Cerebellar nuclear complex (tissue), 1 donor: ENCODE measurements at places on chromosomes 16 and 17.

DNA sequence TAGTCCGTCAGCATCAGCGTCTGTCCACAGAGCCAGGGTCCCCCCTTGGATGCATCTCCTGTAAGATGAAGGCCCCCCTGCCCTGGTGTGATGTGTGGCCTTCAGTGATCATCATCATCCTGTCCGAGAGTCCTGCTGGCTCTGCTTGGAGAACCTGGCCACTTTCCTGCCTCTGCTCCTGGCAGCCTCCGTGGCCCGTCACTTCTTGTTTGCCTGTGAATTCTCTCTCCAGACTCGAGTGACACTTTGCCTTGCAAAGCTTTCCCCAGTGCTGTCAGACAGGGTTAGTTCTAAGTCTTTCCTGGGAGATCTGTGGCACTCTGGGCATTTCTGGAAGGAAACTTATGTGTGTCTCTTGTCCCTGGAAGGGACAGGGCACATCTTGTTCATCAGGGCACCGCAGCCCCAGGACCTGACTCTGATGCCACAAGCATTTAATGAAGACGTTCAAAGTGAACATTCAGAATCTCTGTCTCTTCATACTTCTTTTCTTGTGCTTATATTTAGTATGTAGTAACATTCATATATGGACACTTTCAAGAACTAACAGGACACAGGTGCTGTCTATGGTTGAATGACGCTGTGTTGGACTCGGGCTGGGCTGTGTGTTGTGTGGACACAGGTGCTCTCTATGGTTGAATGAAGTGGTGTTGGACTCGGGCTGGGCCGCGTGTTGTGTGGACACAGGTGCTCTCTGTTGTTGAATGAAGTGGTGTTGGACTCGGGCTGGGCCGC, 68.5 kb downstream of the RPTOR start:
- no peak for DNase-seq

GRCh38 chr16:11679250-11679649, 11.0 kb downstream of the SNN start:
- DNase-seq, result peak; percentile 45

DNA sequence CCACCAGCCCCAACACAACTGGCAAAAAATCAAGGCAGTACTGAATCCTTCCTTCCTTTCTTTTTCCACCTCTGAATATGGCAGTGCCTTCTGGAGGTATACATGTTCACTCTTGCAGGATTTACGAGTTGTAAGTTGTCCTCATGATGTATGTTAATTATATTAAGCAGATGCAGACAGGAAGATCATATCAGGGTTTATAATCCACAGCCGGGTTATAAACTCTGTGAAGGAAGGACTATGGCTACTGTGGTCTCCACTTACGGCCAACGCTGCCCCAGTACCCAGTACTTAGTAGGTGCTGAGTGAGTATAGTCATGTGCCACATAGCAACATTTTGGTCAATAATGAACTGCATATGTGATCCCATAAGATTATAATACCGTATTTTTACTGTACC, 19.6 kb upstream of the IRX5 start:
- DNase-seq, result no peak

GRCh38 chr17:81272616-81273015, 22.5 kb downstream of the SLC38A10 start:
- no peak for DNase-seq

- no peak for DNase-seq
These were observed 74.9 kb upstream of the BCAR1 start for GRCh38 chr16:75326333-75326732.

- DNase-seq, result no peak
These were observed 25.7 kb downstream of the MAP3K3 start for GRCh38 chr17:63647936-63648335.

DNA sequence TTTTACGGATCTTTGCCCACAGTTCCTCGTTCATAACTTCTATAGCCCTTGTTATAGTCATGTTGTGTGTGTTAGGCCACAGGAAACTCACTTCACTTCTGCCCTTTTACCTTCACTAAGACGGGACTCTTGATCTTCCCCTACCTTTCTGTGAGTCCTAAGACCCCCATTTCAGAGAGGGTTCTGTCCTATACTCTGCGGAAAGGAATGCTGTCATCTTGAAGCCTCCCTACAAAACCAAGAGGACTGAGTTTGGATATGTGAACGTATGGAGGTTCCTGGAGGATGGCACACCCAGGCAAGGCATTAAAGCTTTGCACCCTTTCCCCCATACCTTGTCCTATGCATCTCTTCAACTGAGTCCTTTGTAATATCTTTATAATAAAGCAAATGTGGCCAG, 3.7 kb downstream of the UBB start:
- DNase-seq, result no peak

GRCh38 chr16:64742455-64743223, 379.2 kb downstream of the CDH11 start:
- no peak for DNase-seq

DNA sequence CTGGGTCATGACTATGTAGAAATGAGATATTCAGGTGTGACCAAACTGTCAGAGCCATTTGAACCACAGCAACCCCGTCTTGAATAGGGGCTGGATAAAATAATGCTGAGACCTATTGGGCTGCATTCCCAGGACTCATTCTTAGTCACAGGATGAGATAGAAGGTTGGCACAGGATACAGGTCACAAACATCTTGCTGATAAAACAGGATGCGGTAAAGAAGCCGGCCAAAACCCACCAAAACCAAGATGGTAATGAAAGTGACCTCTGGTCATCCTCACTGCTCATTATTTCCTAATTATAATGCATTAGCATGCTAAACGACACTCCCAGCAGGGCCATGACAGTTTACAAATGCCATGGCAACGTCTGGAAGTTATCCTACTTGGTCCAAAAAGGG, 545.5 kb downstream of the TMEM114 start:
- no peak for DNase-seq

DNA sequence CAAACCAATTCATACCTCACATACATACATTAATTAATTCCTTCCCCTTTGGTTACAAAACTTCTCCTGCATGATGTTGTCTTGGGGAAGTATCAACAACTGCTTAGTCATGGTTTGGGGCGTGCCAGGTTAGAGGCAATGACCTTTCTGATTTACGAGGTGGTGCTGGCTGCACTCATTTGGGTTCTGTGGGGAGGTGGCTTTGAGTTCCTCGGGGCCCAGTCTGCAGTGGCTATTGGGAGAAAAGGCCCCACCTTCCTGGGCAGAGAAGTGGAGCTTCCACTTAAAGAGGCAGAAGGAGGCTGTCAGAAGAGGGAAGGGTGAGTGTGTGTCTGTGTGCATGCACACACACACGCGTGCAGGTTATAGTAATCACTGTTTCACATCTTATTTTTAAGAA, 10.2 kb upstream of the ETV4 start:
- no peak for DNase-seq

DNA sequence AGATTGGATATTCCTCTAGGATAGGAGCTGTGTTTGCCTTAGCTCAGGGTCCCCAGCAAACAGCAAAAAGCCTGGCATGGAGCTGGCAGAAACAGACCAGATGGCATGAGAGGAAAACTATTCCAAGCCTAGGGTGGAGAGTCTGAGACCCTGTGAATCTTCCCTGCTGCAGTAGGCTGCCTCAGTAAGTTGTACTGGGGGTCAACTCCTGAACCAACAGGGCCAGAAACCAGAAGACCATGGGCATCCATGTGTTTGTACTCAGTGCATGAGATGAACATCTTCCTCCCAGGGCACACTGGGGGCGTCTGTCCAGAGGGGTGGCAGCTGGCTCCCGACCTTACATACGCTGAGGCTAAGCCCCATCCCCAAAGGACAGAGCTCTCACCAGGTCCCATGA, 214.4 kb downstream of the C16orf78 start:
- no peak for DNase-seq

- no peak for DNase-seq
These were observed 110.8 kb downstream of the C16orf78 start for GRCh38 chr16:49484451-49484849.

DNA sequence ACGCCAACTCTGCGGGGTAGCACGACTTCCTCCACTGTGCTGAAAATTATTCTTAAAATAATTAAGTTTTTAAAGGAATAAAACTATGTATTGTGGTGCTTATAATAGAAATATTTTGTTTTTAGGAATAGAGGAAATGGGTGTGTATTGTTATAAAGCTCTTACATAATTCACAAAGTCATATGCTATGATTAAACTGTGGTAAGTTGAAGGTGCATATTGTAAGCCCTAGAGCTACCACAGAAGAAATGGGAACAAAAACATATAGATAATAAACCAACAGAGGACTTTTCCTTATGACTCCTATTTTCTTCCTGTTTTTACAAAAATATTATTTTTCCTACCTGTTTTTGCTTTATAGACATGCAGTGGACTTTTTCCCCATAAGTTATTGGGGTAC, 4.3 kb upstream of the SLFN11 start:
- DNase-seq, result no peak

- no peak for DNase-seq
These were observed 676 bp downstream of the CPD start for GRCh38 chr17:30379303-30379902.
